ENCODE measurements at places on chromosomes 5 and 9. TPM values are rescaled to one million over a fixed set of nuclear protein-coding genes. Genes with fewer than 3 reads are reported as not detected.

DNA sequence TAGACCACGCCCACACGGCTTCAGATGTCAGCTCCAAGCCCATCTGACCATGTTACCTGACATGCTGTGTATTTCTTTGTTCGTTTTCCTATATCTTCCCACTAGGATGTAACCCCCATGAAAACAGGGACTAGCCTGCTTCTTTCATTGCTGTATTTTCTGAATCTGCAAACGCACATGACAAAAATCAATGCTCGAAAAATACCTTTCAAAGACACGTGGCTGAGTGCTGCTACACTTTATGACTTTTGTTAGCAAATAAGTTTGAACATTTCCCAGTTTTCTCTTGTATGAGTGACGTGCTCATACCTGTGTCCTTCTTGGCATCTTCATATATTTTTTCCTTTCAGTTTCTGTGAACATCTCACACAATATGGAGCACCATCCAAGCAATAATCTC is 181.3 kb upstream of the IRX1 start:
- DNase-seq = no peak

DNA sequence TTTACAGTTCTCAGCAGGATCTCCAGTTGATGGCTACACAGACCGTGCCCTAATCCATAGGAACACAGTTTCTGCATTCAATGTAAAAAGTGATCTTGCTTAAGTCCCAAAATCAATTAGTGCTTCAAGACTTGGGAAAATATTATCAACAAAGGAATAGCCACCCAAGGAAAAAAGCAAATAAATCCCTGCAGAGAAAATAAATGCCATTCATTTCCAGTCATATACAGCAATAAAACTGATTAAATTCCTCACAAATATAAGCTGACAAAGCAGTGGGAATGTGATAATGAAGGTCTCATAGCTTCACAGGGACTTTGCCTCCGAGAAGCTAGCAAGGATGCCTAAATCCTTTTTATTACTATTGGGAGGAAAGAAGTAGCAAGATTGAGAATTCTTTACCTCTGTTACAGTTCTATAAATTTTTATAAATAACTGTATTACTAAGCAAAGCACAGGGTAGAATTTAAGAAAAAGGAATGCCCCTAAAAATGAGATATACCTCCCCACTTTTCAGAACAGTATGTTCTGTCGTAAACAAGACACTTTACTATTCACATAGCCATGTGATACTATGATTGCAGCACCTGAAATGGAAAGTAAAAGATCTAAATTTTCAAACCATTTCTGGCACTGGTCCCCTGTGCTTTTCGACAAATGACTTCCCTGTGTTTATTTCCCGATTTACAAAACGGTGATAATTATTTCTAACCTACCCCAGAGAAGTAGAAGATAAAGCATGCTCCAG is 59.8 kb downstream of the ARSB start:
- no peak for DNase-seq

DNA sequence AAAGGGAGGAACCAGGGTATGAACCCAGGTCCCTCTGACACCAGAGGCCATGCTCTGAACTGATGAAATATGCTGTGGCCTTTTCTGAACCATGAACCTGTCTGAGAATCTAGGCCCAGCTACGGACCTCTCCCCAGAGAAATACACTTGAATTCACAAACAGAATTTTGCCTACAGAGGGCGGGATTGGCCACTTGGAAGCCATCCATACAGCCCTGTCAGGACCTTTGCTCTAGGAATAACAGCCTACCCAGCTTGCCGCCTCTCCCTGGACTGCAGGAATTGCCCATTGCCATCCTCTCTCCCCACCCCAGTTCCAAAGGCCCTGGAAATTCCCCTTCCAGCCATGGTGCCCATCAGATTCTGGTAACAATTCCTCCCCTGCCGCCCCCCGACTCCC is 26.6 kb downstream of the MORN5 start:
- DNase-seq = no peak

GRCh38 chr9:137631345-137632229 is 12.8 kb downstream of the EHMT1 start:
- no peak for DNase-seq

GRCh38 chr5:102036927-102037326 is 259.2 kb downstream of the SLCO4C1 start:
- DNase-seq = no peak

GRCh38 chr5:76223696-76224095 is 140.5 kb downstream of the SV2C start:
- no peak for DNase-seq

GRCh38 chr9:126171641-126172040 is 155.0 kb upstream of the MVB12B start:
- DNase-seq = no peak

The MYO10 gene
- 61.2 TPM for total RNA-seq

The SLC1A3 gene
- total RNA-seq = 1.3 TPM
